ENCODE measurements at places on chromosomes 16 and 17.

DNA sequence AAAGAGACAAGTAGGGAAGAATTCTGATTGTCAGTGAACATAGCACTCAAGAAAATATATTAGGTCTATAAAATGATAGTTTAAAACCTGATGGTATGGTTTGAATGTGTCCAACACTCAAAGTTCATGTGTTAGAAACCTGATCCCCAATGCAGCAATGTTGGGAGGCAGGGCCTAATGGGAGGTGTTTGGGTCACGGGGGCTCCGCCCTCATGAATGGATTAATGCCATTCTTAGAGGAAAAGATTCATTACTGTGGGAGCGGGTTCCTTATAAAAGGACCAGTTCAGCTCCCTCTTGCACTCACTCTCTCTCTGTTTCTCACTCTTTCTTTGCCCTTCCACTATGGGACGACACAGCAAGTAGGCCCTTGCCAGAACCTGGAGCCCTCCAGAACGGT lies 41.5 kb upstream of the SLC47A1 start:
- no peak for DNase-seq

DNA sequence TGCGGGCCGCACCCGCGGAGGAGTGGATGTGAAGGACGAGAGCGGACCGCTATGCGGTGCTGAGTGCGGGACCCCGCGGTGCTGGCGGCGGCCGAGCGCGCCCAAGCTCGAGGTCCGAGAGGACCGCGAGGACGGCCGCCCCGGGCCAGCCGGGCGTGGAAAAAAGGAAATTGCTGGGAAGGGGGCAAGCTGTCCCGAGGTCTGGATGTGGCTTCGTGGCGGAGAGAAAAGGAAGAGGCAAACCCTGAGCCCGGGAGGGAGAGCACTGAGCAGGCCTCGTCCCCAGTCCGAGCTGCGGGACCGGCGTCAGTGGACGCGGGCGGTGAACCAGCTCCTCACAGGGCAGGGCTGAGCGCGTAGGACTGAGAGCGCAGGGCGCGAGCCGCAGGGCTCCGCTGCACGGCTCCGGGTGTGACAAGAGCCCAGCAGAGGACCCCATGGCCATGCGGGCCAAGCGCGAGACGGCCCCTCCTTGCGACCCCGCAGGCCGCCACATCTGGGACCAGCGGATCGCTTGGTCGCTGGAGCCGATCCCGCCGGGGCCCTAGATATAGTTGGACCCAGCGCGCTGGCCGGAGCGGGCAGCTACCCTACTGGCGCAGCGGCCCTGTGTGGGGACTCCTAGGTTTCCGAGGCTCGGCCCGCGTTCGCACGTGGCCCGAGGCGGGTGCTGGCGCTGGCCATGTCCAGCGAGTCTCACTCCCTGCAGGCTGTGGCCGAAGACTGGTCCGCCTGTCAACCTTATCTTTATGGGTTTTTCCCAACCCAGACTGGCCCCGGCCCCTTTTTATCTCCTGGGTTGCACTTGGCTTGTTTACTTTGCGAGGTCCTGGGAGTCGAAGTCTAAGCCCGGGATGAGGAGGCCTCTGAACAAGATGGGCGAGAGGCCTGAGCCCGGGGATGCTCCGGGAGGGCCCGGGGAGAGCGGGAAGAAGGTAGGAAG lies 2.4 kb downstream of the TBX4 start:
- DNase-seq = no peak

DNA sequence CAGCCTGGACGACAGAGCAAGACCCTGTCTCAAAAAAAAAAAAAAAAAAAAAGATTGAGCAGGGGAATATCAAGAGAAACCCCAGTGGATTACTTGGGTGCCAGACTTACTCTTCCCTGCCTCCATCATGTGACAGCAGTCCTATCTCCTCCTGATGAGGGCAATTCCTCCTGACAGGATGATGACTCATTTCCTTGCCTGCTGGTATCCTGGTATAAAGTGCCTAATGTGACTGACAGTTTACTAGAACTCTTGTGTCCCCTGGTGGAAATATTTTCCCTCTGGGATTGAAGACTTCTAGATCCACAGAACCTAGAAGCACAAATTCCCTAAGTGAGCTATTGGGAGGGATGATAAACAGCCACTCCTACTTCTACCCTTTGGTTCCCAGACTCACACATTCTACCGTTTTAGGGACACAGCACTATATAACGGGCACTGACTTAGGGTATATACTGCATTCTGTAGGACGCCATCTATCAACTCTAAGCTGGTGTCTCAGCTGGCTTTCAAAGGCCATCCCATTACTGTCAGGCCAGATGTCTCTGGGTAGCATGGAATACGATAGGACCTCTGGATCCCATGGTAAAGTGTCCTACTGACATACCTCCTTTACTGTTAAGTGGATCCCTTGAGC lies 114.6 kb upstream of the MED13 start:
- DNase-seq = peak; percentile 76

DNA sequence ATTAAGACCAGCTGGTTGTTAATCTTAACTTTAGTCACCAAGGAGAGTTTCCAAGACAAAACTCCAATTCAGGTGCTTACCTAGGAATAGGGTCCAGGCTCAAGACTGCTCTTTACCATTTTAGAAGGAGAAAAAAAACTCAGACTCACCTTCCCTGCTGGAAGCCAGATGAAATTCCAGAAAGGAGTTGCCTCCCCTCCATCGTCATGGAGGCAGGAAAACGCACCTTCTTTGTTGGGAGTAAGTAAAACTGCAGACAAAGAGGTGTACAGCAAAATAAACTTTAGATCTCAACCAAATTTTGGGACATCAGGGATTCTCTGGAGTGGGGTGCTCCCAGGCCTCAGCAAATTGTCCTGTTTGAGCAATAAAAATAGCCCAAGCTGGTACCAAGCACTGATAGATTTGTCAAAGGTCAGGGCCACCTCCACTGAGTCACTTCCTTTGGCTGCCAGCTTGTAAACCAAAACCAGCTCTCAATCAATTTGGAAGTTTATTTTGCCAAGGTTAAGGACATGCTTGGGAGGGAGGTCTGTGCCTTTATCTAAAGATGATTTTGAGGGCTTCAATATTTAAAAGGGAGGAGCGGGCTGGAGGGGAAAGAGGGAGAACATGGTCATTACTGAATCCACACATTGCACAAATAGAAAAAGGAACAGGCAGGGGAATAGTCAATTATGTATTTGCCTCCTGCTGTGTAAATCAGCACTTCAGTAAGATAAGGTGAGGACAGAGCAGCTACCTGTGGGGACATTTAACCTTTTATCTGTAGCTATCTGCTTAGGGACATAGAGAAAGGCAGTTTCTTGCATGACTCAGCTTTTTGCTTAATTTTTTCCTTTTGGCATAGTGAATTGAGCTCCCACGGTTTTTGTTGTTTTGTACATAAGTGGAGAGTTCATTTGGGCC lies 1.5 kb upstream of the ALDH3A2 start:
- DNase-seq = no peak
